ENCODE measurements at places on chromosomes 7 and 10.

DNA sequence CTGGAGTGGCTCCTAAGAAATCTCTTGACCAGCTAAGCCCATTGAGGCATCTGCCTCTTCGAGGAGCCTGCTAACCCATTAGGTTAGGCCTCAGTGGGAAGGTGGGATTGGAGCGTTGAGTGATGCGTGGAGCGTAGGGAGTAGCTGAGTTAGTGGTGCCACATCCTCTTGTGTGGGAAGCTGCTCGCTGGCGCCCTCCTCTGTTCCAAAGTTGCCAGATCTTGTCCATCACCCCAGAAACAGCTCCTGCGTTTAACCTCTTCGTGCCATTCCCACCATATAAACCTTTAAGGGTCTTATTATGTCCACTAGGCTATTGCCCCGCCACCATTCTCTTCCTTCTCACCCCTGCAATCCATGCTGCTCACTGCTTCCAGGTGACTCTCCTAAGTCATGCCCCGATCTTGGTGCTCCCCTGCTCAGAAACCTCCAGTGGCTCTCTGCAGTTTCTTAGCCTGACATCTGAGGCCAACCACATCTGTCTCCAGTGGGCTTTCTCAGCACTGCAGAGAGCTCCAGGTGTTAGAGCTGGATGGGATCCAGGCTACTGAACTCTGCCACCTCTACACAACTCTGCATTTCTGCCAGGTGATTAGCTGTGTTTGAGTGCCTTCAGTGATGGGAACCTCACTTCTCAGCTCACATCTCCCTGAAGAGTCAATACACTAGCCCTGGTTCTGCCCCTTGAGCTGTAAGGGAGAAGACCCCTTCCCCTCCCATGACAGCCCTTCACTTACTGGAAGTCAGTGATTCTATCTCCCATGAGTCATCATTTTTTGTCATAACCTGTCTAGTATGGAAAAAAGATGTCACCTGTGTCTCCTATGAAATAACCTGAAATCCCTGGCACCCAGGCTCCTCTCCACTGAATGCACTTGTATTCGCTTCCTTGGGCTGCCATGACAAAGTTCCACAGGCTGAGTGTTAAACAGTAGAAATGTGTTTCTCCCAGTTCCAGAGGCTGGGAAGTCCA is 65.0 kb upstream of the FGFR2 start:
- no peak for DNase-seq

- no peak for DNase-seq
These were observed 528.9 kb downstream of the HTR7 start for GRCh38 chr10:90328896-90329295.

DNA sequence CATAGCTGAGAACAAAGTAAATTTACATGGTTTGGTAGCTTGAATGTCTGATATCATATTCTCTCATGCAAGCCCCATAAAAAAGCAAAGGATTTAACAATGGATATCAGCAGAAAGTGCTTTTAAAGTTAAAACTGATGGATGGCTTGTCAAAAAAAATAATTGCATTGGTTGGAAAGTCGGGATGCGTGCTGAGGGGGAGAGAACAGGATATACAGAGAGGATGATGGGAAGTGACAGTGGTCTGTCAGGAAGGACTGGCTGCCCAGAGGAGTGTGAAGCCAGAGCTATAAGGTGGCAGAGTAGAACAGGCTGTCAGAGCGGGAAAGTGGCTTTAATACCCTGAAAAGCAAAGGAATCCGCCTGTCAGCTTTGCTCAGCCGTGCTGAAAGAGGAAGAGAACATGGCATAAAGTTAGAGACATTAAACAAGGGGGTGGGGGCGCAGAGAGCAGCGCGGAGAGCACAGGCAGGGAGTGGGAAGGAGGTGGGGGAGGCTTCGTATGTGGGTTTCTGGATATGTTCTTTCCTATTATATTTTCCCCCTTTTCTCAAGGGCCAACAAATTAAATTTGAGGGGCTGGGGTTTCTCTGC is 493.0 kb downstream of the LRMDA start:
- DNase-seq: no peak

GRCh38 chr10:66501356-66501755 is 424.5 kb upstream of the LRRTM3 start:
- DNase-seq: no peak

DNA sequence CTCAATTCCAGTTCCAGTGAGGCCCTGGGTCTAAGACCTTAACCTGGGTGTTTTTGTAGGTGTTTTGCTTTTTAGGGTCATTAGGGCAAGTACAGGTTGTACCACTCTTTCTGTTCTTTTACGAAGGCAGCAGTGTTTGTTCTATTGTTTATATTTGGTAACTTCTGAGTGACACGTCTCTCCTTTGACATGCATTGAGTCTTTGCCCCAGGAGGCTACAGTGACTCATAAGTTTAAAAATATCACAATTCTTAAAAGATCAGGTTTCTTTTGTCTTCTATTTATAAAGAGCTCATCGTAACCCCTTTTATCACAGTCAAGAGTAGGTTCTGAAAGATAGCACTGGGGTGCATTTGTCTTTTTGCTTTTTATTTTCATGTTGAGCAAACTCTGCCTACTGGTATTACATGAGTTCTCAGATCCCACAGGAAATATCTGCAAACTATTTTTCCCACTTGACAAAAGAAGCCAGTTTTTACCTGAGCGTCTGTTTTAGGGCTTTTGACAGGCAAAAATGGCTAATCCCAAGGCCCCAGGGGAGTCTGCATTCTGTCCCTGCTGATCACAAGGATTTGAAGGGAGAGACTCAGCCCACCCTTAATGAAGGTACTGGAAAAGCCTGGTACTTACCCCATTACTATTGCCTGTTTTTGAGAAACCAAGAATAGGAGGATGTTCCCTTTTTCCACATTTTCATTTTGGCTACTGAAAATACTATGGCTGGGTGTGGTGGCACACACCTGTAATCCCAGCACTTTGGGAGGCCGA is 7.9 kb downstream of the NUDT13 start:
- peak; percentile 17 for DNase-seq

DNA sequence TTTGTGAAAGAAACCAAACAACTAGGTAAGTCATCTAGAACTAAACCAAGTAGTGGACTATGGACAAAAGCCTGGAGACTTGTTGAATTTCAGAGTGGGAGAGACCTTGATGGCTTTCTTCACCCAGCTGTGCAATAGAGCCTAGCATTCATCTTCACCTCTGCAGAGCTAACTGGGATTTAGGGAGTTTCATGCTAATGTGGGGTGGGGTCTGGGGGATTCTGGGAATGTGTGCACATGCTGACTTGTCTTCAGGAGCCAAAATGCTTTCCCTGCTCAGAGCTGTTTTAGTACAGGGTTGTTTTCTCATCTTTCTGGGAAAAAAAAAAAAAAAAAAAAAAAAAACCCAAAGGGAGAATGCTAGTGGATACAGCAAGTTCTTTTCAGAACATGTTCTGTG is 81.3 kb upstream of the ARHGAP21 start:
- DNase-seq: peak; percentile 81

DNA sequence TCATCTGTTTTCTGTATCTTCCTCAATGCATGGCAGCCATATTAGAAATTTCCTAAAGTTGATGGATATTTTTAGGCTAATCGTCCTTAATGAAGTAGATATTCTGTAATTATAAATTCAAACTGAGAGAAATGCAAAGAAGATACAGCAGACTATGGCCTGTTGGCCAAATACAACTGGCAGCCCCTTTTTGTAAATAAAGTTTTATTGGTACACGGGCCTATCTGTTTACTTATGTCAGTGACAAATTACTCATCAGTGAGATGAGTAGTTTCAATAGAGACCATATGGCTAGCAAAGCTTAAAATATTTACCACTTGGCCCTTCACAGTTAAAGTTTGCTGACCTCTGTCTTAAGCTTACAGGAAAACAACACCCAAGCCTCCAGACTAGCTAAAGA is 112.3 kb downstream of the HTR7 start:
- no peak for DNase-seq

GRCh38 chr10:26622891-26623290 is 74.6 kb upstream of the PDSS1 start:
- no peak for DNase-seq

GRCh38 chr7:87100326-87100725 is 40.9 kb upstream of the ELAPOR2 start:
- no peak for DNase-seq

DNA sequence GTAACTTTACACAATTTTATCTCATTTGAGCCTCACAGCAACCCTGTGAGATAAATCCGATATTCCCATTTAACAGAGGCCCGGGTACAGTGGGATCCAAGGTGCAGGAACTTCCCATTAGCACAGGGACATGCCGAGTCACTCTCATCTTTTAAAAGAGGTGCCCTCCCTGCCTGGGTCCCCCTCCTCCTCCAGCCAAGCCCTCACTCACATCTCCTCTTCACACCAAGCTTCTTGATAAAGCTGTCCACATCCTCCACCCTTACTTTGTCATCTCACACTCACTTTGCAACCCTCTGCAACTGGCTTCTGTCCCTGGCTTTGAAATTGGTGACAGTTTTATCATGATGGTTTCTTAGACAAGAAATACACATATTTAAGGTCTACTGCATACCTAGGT is 144.6 kb upstream of the RHEB start:
- no peak for DNase-seq

- no peak for DNase-seq
These were observed 79.7 kb upstream of the MACROH2A2 start for GRCh38 chr10:69972981-69973397.

GRCh38 chr7:128137181-128137580 is 103.9 kb upstream of the LEP start:
- peak; percentile 25 for DNase-seq

- DNase-seq: peak; percentile 80
These were observed 668.5 kb upstream of the AUTS2 start for GRCh38 chr7:68929781-68930261.

GRCh38 chr10:91344117-91344856 is 65.9 kb upstream of the HECTD2 start:
- no peak for DNase-seq

DNA sequence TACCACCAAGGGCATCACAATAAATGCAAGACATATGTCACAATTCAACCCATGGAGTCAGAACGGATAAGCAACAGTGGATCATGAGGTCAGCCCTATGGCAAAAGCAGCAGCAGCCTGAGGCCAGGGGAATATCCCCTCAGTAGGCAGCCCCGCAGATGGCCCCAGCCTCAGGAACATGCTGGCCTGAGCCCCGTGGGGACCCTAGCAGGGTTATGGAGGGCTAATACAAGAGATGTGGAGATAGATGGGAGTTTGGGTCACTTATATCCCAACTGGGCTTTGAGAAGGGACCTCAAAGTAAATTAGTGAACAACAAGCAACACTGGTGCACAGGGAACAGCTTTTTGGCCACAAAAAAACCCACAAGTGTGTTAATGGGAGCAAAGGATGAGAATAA is 9.1 kb downstream of the TMEM72 start:
- DNase-seq: no peak

- no peak for DNase-seq
These were observed 59.7 kb upstream of the CCDC6 start for GRCh38 chr10:59965899-59966650.

DNA sequence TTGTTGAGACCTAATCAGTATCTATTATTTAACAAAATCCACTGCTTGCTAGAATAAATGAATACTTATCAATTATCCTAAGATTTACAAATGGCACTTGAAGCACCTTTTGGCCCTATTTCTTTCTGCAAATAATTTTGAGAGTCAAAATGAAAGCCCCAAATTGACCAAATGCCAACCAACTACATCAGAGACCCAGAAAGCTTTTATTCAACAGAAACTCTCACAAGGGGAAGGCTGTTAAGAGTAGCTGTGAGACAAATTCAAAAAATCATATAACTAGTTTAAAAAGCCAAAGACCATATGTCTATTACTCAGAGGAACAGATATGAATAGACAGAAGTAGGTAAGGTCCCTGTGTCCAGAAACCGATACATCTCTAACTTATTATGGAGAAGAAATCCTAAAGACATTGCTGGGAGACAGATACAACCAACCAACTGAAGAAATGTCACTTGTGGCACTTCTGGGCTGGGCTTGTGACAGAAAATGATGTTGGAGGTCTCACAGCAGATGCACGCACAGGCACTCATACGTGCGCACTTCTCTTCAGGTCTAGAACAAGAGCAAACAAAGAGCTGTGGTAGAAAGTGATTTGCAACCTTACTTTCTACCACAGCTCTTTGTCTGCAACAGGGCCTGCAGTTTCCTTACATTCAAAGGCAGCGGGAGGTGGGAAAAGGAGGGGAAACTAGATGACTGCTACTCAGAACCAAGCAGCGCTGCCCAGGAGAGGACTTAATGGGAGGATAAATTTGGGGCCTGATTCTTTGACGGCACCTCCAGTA is 58.6 kb upstream of the KCNIP2 start:
- DNase-seq: no peak

DNA sequence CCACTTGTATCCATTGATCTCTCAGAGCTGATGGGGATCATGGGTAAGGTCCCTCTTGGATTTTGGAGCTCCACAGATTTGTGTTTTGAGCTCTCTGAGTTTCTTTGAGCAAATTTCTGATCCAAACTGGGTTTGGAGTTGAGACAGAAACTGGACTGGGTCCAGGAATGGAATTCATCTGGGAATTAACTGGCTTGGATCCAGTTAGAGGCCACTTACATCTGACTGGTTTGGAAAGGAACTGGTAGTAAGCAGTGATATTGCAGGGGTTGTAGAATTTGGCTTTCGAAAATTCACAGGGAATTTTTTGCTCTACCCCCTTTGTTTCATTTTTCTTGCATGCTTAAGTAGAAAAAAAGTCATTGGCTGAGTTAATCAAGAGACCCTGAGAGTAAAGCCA is 245.6 kb downstream of the SEMA3D start:
- no peak for DNase-seq

DNA sequence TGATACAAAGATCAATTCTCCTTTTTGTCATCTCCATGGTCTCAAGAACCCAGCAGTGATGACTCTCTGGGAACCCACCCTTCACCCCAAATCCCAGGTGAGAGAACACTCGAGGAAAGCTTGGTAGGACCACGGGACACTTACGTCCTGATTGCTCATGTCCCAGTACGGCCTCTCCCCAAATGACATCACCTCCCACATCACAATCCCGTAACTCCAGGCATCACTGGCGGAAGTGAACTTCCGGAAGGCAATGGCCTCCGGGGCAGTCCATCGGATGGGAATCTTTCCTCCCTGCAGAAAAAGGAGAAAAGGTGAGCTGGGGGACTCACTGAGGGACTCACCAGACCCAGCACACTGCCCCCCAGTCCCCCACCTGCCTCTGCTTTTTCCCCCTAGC is 21.0 kb downstream of the EPHB4 start:
- no peak for DNase-seq

- no peak for DNase-seq
These were observed 30.2 kb upstream of the GIMAP8 start for GRCh38 chr7:150420242-150420641.

DNA sequence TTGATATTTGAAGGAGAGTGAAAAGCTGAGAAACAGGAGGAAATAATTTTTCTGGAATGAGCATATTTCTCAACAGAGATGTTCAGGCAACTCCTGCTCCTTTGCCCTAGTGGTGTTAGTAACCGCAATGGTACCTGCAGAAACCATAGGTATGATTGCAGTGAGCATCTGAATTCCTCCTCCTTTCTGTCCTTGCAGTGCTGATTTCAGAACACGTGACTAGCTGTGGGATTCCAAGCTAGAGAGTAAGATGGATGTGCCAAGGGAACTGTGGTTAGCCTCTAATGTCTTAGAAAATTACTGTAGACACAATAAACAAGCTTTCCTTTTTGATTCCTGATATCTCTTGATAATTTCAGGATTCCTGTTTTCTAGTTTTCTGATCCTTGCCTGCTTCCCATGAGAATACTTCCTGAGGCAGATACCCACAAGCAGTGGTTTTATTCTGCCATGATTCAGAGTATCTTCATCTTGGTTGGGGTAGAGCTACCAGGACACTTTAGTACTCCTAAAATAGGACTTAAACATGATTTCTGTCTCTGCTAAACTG is 27.5 kb downstream of the LRGUK start:
- no peak for DNase-seq

Measured in muscle of leg (tissue), 16 donors.